ENCODE measurements at places on chromosomes 13 and 19.
A peak's percentile ranks its signal among the peaks of the same experiment; 100 is the strongest.

GRCh38 chr13:65292488-65292901 lies 1937.6 kb downstream of the PCDH9 start:
- no peak for DNase-seq

DNA sequence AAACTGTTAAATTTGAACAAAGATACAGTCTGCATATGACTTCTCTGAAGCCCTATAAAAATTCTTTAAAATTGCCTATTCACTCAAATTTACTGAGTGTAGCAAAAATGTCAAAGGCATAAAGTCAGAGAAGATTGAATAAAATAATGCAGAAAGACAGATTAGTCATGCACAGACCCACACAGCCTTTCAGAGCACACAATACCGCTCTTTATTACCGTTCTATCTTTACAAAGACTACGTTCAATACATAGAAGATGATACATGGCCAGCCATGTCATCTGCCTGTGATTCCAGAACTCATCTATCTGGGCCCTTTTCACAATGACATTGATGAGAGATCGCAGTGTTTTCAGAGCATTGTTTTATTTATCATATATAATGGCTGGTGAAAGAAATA lies 107.2 kb downstream of the URI1 start:
- no peak for DNase-seq

- DNase-seq = no peak
Observed at GRCh38 chr19:3229888-3230496, 5.5 kb downstream of the CELF5 start.

- DNase-seq = no peak
Observed at GRCh38 chr19:55152017-55152416, 3.0 kb upstream of the TNNT1 start.

GRCh38 chr19:55088543-55089341 lies 13.1 kb downstream of the EPS8L1 start:
- DNase-seq = peak; percentile 78

DNA sequence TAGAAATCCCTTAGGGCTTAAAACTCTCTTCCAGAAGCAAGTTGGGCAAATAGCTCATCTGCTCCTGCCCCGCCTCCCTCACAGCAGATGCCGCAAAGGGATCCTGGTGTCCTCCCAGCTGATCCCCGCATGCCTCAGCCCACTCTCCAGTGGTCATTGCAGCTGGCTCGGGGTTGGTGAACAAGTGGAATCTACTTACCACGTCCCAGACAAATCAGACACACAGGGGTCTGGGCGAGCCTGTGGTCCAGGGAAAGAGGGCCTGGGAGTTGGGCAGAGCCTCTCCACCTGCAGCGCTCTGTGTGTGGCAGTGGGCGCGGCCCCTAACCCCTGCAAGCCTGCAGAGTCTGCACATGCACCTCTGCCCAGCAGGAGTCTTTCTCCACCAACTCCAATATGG lies 10.8 kb upstream of the C19orf33 start:
- DNase-seq = no peak

DNA sequence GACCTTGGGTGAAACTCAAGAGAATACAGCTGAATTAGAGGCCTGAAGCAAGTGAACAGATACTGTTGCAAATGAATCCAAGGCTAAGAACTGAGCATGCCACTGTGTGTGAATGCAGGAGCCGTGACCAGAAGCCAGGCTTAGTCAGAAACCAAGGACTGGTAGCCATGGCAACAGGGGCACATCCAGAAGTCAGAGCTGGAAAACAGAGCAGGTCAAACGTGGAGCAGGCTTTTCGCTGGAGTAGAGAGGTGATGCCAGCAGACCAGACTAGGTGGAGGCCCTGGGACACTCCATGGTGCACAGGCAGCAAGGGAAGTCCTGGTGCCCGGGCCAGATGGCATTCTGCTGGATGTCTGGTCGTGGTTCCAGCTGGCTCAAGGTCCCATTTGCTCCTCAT lies 564.1 kb downstream of the PCDH9 start:
- no peak for DNase-seq

DNA sequence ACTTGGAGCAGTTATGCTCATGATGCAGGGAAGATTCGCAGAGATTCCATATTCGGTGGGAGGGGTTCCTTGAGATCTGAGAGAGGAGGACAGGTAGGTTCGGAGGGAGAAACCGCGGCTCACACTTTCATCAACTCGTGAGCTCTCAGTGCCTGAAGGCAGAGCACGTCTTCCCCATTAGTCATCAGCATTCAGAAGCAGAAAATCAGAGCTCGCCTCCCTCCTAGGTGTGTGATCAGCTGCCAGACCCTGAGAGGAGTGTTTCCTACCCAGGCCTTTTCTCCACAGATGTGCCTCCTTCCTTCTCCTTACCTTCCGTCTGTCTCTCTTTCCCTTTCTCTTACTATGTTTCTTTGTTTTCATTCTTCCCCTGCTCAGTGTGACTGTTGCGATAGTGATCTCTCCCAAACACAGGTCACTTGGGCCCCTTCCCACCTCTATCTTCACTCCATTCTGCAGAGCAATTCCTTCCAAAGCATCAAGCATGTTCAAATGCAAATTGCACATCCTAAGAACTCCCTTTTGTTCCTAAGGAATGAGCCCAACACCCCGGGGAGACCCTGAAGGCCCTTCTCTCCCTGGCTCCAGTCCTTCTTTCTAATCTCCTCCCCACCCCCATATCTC lies 389.5 kb downstream of the UQCRFS1 start:
- DNase-seq = no peak

DNA sequence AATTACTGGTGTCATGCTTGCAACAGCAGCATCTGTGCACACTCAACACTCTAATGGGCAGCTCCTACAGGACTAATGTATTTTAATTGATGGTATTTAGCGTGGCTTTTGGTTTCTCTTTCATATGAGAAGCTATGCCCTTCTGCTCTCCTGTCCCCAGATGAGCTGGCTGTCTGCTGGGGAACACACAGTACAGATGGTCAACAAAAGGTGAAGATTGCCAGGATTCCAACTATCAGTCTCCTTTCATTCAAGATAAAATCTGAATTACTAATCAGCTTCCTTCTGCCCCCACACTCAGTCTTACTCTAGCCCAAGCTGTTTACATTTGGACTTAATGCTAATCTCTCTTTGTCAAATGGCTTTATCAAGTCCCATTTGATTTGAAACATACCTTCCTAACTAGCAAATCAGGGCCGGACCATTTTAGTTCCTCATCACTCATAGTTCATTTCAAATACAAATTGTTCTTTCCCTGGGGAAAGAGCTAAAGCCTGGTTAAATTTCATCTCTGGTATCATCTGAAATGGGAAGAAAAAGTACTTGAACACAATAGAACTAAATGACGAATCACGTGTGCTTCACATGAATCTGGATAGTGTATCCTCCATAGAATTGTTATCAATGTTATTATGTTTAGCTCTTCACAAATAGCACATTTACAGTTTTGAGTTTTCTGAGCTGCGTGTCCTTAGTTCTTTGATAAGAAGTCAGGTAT lies 988.0 kb downstream of the PCDH17 start:
- no peak for DNase-seq

DNA sequence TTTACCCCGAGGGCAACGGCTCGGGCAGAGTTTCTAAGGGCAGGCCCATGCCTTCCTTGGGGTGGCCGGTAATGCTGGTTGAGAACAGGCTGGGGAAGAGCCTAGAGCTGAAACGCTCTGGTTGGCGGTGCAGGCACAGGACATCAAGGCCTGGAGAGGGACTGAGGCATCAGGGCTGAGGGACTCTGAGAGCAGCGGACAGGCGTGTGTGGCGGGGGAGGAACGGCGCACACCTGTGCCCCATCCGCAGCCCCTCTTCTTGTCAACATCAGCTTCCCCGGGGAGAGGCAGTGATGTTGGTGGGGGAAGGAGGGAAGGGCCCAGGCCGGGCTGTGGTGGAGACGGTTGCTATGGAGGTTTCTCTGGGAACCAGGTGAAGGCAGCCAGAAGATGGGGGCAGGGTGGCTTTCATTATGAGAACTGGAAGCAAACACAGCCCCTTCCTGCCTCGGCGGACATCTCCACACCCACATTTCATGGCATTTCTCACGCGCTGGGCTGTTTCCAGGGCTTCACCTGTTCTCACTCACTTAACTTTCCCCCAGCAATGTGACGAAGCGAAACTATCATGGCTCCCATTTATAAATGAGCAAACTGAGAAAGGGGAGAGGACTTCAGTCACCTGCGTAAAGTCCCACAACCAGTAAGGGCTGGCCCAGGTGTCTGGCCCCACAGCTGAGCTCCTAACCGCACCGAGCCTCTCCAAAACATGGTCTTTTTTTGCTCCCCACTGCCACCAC lies 8.2 kb upstream of the ATF5 start:
- DNase-seq = no peak

GRCh38 chr13:45521297-45521696 lies 56.6 kb downstream of the COG3 start:
- DNase-seq = no peak

GRCh38 chr19:56668676-56669075 lies 2.9 kb downstream of the ZNF835 start:
- DNase-seq = no peak

DNA sequence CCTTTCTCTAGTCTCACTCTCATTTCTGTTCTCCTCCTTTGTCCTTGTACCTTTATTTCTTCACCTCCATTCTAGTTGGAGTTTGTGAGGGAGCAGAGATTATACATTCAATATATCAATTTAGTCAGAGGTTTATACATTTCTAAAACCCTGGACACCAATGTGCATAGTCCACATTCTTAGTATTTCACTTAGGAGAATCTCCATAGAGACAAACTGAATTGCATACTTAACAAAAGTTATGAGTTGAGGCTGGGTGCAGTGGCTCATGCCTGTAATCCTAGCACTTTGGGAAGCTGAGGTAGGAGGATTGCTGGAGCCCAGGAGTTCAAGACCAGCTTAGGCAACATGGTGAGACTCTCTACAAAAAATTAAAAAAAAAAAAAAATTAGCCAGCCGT lies 45.3 kb downstream of the DNAJC3 start:
- no peak for DNase-seq

DNA sequence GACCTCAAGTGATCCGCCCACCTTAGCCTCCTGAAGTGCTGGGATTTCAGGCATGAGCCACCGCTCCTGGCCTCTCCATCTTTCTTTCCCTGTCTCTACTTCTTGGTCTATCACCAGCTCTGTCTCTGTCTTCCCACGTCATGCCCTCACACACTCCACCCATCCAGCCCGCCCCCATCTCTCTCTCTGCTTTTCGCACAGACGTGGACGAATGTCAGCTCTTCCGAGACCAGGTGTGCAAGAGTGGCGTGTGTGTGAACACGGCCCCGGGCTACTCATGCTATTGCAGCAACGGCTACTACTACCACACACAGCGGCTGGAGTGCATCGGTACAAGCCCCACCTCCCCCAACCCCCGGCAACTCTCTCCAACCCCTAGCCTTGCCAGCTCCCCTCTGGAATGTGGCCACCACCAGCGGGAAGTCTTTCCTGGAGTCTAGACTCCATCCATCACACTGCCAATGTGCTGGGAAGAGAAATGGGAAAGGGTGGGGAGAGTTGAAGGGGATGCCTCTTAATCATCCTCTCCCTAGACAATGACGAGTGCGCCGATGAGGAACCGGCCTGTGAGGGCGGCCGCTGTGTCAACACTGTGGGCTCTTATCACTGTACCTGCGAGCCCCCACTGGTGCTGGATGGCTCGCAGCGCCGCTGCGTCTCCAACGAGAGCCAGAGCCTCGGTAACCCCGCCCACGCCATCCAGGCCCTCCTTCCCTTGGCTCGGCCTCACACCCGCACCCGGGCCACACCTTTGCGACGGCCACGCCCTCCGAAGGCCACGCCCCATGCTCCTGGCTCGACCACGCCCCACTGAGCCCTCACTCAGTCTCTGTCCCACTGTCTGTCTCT lies 22.5 kb downstream of the LTBP4 start:
- no peak for DNase-seq

GRCh38 chr19:756236-756635 lies 5.3 kb downstream of the MISP start:
- DNase-seq = no peak

GRCh38 chr13:30711375-30711774 lies 24.0 kb upstream of the ALOX5AP start:
- no peak for DNase-seq

GRCh38 chr13:52983836-52984235 lies 44.8 kb upstream of the OLFM4 start:
- DNase-seq = no peak

DNA sequence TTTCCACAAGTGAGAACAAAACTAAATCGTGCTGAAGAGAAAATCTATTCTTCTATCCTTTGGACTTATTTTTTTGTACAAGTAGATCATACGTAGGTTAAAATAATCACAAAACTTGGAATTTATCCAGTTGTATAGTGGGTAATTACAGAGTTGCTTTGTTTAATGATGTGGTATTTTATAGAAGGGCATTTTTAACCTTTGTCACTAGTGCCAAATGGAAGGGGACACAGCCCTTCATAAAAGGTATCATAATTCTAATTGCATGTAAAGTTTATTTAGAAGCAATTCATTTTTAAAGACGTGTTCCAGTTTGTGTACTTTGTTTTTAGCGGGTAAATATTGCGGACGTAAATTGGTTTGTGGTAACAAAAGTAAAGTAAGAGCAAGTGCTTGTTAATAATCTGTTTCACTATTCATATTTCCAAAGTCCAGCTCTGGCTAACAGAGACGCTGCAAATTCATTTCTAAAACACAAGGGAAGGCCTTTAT lies 99.5 kb downstream of the ERCC5 start:
- no peak for DNase-seq

DNA sequence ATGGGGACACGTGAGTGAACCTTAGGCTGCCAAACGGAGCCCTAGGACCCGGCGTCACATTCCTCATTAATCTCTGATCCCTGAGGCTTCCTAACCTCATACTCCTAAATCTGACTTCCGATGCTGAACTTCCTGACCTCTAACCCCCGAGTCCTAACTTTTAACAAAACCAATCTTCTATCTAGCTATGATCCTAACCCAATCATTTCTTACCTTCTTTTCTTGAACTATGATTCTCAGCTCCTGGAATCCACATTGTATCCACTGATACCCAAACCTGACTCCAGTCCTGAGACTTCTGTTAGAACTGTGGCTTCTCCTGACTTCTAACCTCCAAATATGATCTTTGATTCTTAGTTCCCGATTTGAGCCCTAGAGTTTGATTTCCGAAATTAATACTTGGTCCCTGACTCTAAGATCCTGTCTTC lies 447 bp downstream of the NFKBIB start:
- no peak for DNase-seq

GRCh38 chr13:113497217-113497616 lies 6.7 kb upstream of the DCUN1D2 start:
- no peak for DNase-seq

- no peak for DNase-seq
Observed at GRCh38 chr13:74111399-74111798, 22.8 kb downstream of the KLF12 start.

DNA sequence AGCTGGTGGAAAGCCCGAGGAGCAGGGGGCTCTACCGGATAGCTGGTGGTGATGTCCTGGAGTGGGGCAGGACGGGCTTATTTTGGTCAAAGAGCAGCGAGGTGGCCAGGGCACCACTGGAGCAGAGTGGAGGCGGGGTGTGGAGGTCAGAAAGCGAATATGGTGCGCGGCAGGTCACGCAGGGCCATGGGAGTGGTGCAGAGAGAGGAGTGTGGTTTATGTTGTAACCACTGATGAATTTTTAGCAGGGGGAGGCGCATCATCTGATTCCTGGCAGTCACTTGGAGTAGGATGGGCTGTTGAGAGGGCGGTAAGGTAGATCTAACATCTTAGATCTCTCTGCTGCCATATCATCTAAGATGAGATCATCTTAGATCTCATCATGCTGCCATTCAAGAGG lies 1.4 kb upstream of the ZNF414 start:
- no peak for DNase-seq
